ENCODE measurements at places on chromosomes 4 and X.

DNA sequence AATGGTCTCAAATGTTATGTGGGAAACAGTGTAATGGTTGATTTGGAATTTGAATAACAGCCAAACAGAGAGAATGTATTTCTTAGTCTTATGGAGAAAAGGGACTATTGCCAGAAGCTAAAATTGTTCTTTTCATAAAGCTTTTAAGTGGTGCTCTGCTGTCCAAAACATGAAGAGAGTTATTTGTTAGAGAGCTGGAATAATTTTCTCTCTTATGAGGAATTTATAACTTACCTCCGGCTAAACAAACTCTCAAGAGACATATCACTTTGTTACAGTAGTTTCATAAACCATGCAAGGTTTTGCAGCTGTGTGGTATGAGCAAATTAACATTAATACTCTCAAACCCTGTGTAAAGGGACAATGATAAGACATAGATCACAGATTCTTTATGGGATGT lies 28.6 kb downstream of the SULT1B1 start:
- DNase-seq = no peak

GRCh38 chr4:75672461-75673026 lies 667 bp downstream of the G3BP2 start:
- DNase-seq = peak; percentile 73

GRCh38 chr4:59122626-59123025 lies 2012.4 kb upstream of the IGFBP7 start:
- DNase-seq = no peak

GRCh38 chr4:182495645-182496385 lies 252.6 kb downstream of the TENM3 start:
- DNase-seq = no peak

DNA sequence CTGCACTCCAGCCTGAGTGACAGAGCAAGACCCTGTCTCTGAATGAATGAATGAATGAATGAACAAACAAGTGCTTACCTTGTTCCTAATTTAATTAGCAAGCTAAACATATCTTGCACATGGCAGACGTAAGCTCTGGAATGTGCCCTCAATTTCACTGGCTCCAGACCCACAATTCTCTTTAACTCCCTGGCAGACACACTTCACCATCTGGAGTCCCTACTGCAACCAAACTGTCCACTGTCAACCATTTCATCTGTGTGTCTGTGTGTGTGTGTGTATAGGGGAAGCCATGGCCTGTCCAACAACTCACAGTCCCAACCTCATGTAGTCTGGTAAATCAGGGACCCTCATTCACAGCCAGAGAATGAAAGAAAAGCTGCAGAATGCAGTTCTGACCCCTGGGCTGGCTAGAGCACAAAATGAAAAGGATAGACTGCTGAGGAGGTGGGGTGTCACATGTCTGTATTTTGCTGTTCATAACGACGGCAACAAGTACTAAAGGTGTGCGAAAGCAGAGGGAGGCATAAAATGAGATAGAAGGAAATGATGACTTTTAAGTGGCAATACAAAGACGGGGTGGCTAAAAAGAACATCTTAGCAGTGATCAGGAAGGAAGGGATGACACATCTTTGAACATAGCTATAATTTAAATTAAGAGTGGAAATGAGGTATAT lies 114.1 kb downstream of the TSPAN5 start:
- no peak for DNase-seq

DNA sequence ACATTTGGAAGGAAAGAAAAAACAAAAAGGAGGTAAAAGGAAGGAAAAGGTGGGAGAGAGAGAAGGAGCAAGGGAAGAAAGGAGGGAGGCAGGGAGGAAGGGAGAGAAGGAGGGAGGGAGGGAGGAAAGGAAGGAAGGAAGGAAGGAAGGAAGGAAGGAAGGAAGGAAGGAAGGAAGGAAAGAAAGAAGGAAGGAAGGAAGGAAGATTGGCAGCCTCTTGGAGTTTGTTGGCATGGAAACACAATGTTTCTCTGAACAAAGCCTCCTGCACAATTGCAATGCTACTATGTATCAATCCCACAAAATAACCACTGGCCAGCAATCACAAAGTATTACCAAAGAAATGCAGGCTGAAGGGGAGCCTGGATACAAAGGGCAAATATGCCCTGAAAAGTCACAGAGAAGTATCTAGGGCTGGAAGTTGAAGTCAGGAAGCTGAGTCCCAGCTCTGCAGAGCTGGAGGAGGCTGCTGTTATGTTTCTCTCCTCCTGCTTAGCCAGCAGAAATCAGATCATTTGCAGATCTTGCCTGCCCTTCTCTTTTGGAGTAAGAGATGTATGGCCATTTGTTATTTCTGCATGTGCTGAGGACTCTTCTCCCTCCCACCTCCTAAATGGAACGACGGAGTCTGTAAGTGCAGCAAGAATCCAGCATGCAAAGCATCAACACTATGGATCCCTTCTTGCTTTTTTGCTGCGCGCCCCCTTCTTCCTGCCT lies 195.9 kb upstream of the LDB2 start:
- no peak for DNase-seq

DNA sequence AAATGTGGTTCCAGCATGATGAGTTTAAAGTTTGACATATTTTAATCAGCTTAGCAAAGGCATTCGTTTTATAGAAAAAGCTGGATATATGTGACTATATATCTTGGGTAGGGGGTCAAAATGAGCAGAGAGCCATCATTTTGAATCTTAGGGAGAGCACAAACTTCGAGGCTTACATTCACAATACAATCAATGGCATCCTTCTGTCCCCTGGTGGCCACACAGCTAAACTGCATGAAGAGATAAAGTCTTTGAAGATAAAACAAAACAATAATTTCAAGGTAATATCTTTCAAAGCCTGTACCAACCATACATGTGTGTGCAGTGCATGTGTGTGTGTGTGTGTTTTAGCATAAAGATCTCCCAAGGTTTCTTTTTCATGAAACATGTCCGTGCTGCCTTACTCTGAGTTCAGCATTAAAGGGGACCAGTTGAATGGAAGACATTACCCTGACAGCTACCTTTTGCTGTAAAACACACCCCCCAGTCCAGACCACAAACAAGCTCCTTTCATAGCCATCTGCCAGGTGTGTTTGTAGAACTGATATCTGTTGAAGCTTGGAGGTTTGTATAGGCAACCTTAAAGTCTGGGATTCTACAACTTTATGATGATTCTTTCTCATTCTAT lies 22.0 kb downstream of the DYNLT3 start:
- peak; percentile 51 for DNase-seq

GRCh38 chr4:170391066-170391740 lies 301.4 kb upstream of the AADAT start:
- DNase-seq = no peak

DNA sequence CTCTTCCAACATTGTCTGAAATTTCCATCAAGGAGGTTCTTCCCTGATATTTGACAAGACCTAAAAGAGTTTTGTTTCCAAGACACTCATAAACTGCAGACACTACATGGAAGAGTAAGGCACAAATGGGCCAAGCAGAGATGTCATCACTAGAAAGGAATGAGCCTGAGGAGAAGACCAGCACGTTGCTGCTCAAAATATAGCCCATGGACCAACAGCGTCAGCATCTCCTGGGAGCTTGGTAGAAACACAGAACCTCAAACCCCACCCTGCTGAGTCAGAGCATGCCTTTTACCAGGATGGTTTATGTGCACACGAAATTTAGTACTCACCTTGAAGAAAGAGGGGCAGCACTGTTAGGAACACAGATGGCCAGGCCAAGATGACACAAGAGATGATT lies 128.7 kb upstream of the MID1 start:
- no peak for DNase-seq

DNA sequence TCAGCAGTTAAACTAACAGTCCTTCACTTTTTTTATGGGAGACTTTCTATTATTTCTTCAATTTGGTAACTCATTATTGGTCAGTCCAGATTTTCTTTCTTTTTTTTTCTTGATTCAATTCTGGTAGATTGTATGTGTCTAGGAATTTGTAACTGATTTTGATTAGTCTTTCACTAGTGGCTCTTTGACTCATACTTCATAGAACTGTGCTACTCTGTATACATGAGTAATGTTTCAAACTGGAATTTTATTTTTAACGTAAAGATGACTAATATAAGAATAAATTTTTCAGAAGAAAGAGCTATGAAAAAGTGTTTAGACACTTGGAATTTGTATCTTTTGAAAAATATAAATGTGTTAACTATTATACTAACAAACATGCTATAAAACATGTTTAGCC lies 813.0 kb downstream of the TRAM1L1 start:
- DNase-seq = no peak

DNA sequence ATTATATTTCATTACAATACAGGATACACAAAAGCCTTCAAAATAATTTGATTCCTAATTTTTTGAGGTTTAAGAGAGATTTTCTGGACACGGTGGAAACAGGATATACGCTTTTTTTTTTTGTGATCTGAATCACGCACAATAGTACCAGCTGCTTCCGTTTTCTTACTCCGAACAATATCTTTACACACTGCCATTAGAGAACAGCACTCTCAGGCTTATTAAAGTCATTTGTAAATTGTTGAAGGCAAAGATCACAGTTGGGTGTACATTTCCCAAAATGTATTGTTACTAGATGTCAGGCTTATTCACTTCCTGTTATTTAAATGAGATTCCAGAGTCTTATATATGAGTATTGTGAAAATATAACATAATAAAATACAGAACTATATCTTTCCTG lies 71.5 kb downstream of the TMEM47 start:
- DNase-seq = no peak

DNA sequence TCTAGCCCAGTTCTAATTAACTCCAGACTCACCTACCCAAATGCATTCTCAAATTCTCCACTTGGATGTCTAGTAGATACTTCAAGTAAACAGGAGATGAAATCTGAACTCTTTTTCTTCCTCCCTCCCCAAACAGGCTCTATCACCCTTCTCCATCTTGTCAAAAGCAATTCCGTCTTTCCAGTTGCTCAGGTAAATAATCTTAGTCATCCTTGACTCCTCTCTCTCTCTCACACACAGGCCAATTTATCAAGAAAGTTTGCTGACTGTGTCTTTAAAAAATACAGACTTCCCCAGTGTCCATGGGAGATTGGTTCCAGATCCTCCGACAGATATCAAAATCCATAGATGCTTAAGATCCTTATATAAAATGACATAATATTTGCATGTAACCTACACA lies 12.9 kb downstream of the TXK start:
- DNase-seq = no peak

- no peak for DNase-seq
Measured at GRCh38 chr4:132651196-132651595, 497.9 kb upstream of the PCDH10 start.

GRCh38 chr4:2879026-2879425 lies 35.4 kb downstream of the ADD1 start:
- no peak for DNase-seq

GRCh38 chrX:86047174-86047935 lies at the start of gene CHM:
CHM (minus strand) TSS chrX:86047558; CDS start chrX:86047532, 26 bp downstream.
- peak; percentile 85 for DNase-seq

GRCh38 chrX:3733043-3733430 lies 19.6 kb upstream of the PRKX start:
- no peak for DNase-seq

- DNase-seq = no peak
Measured at GRCh38 chr4:79292008-79292407, 33.9 kb downstream of the NAA11 start.

DNA sequence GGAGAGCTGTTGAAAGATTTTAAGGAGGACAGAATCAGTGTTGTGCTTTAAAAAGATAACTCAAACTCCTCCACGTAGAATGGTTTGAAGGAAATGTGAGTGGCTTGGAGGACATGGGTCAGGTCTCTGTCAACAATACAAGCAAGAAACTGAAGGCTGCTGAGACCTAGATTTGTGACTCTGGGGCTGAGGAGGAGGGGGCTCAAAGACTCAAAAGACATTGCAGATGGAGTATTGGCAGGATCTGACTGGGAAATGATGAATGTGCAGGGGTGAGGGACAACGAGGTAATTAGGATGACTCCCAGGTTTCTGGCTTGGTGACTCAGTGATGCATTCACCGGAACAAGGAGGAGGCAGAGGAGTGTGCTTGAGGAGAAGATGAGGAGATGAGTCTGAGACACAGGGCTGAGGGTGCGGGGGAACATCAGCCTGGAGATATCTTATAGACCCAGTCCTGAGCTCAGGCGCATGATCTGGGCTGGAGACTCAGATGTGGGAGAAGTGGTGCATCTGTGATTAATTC lies 3.3 kb upstream of the RPS4X start:
- DNase-seq = no peak

GRCh38 chr4:20456407-20456806 lies 204.7 kb downstream of the SLIT2 start:
- no peak for DNase-seq

DNA sequence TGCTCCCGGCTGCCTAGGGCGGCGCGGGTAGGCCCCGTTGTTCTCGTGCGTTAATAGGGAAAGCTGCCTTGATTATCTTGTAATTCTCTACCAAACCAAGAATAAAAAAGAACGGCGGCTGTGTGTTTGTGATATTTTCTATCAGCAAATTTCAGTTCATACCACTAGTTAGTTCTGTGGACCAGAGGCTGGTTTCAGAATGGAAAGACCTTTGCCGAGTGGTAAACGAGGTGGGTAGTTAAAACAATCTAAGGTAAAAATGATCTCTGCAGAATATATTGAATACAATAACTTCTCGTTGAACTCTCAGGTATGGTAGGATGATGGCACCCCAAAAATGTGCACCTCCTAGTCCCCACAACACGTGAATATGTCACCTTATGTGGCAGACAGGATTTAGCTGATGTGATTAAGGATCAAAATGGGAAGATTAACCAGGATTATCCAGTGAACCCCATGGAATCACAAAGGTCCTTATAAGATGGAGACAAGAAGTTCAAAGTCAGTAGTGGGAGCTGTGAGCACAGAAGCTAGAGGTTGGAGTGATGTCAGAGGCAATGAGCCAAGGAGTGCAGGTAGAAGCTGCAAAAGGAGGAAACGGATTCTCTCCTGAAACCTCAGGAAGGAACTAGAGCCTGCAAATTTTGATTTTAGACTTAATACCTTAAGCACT lies 574 bp upstream of the CFAP97 start:
- peak; percentile 26 for DNase-seq

GRCh38 chr4:15883610-15884243 lies 54.8 kb downstream of the FGFBP1 start:
- no peak for DNase-seq

- DNase-seq = no peak
Measured at GRCh38 chr4:23837371-23837770, 52.5 kb downstream of the PPARGC1A start.

- no peak for DNase-seq
Measured at GRCh38 chr4:48877827-48878535, 28.6 kb downstream of the OCIAD2 start.

GRCh38 chr4:59094505-59094904 lies 1984.3 kb upstream of the IGFBP7 start:
- DNase-seq = no peak

DNA sequence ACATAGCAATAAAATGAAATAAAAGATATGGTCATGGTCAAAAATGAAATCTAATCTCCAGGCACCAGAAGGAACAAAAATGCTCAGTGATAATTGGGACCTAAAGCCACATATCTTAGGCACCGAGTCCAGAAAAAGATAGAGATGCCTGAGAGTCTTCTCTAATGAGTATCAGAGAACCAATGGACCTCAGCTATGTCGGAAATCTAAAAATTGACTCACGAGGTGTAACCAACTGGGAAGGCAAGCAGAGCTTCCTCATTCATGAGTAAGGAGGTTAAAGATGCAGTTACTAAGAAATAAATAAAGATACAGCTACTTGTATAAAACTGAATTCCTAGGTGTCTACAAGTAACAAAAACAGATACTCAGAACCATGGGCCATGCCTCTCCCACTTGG lies 72.1 kb downstream of the KLHL34 start:
- no peak for DNase-seq

- DNase-seq = no peak
Measured at GRCh38 chr4:145878501-145879435, 59.9 kb downstream of the ZNF827 start.

All from small intestine (tissue), 16 donors.